ENCODE measurements at places on chromosomes 5 and 9.

GRCh38 chr5:124883681-124884080 is 137.2 kb upstream of the ZNF608 start:
- no peak for DNase-seq

GRCh38 chr9:134436911-134437310 is 110.7 kb downstream of the RXRA start:
- DNase-seq = no peak

GRCh38 chr5:128154943-128155342 is 71.4 kb downstream of the SLC12A2 start:
- no peak for DNase-seq

GRCh38 chr9:12956805-12957204 is 182.0 kb downstream of the LURAP1L start:
- no peak for DNase-seq

GRCh38 chr9:86902991-86903733 is 44.1 kb downstream of the GAS1 start:
- no peak for DNase-seq

GRCh38 chr5:17343675-17344074 is 126.2 kb downstream of the BASP1 start:
- DNase-seq = no peak

DNA sequence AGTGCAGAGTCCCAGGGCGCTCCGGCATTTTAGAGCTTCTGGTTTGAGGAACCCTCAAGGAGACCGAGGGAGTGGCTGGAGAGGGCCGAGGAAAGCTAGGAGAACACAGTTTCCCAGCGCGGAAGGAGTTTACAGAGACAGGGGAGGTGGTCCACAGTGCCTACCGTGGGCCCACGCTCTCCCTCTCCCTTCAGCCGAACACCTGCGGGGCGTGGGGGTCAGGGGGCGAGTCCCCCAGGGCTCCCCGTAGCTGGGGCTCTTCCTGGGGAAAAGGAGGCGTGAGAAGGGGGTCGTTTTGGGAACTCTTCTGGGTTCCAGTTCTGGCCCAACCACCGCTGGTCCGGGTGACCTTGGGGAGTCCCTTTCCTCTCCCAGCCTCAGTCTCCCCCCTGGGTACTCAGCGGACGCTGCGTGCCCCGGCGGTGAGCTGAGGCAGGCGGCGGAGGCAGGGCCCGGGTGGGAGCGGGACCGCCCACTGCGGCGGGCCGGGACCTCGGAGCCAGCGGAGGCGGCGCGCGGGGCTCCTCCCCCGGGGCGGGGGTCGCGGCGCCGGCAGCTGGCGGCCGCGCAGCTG is 368 bp upstream of the FRMPD1 start:
- no peak for DNase-seq

DNA sequence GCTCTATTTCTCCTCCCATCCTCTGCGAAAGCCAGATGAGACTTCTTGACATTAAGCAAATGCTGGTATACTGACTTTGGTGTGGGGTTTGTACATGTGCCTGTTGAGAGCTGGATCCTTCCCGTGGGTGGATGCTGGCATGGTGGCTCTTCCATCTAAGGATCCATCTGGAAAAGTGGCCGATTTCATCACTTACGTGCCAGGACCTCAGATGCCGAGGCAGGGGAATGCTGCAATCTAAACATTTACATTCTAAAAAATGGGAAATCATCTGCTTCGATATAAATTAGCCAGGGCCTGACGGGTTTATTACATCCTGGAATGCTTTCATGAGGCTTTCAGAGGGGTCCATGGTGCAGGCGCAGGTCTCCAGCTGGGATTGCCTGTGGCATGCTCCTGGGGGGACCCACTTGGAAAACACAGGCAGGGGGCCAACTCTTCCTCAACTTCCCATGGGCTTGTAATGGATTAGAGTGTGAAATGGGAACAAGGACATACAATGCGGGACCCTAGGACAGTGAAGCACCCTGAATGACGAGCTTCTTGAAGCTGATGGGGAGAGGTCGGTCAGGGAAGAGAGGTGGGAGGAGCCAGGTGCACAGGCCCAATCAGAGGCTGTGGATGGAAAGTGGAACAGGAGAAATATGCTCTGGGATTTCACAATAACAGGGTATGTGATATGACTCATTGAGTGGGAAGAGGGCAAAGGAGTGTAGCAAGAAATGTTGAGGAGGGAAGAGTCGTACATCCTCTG is 105.5 kb upstream of the PITX1 start:
- DNase-seq = no peak

DNA sequence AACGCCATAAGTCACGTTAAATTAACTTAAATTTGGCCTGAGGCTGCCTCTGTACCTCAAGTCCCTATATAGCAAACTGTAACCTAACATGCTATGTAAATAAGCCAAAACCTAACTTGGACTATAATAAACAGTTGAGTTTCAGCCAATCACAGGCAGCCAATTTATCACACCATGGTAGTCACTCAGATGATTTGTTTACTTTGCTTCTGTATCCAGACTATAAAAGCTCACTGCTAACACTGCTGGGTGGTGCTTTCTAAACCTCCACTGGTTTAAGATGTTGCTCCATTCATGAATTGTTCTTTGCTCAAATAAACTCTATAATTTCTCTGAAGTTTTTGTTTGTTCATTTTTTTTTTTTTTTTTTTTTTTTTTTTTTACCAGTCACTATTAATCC is 62.8 kb downstream of the TRPM3 start:
- DNase-seq = no peak
